ENCODE measurements at places on chromosomes 3 and 15. TPM values are rescaled to one million over a fixed set of nuclear protein-coding genes. Genes with fewer than 3 reads are reported as not detected.
A peak's percentile ranks its signal among the peaks of the same experiment; 100 is the strongest.

DNA sequence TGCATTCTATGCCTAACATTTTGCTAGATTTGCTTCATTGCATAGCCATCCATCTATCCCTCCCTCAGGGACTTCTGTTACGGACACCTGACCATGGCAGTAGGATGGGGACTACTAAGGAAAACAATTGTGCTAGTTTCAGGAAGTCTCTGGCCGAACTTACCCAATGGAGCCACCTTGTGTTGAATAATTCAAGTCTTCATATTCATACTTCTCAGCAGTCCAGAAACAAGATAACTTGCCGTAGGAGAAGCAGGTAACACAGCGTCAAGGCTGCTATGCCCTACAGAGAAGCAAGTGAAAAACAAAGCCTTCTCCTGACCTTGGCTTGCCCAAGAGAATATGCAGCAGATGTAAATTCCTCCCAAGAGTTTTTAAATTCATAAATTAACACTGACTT, 685.3 kb downstream of the GRM7 start:
- no peak for DNase-seq
- H3K27ac ChIP-seq = no peak overlapping the region
- no peaks in the 10 kb centered on the region for H3K4me1 ChIP-seq
- H3K4me3 ChIP-seq = no peak overlapping the region

- no peak overlapping the region for H3K27ac ChIP-seq
- H3K4me1 ChIP-seq = peaks cover 2% of the 10 kb centered on the region
- H3K36me3 ChIP-seq = no peaks in the 10 kb centered on the region
- H3K27me3 ChIP-seq = peaks cover 34% of the 10 kb centered on the region
- DNase-seq = peak; percentile 20
Measured at GRCh38 chr3:48215466-48215865, 7.8 kb upstream of the CAMP start.

GRCh38 chr15:89680282-89680873, 1.2 kb upstream of the PLIN1 start:
- H3K4me1 ChIP-seq = peaks cover 2% of the 10 kb centered on the region
- DNase-seq = peak; percentile 67
- peaks cover 2% of the 10 kb centered on the region for H3K36me3 ChIP-seq

DNA sequence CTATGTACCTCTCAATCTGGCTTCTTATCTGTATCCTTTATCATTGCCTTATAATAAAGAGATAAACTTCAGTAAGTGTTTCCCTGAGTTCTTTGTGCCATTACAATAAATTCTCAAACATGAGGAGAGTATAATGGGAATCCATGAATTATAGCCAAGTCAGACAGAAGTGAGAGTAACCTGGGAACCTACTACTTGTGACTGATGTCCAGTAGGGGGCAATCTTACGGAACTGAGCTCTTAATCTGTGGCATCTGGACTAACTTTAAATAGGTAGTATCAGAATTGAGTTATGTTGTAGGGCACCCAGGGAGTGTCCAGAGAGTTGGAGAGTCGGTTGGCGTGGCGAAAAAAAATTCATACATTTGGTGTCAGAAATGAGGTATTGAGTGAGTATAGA, 542.6 kb downstream of the ZBBX start:
- DNase-seq = no peak
- H3K36me3 ChIP-seq = no peaks in the 10 kb centered on the region
- no peaks in the 10 kb centered on the region for H3K27me3 ChIP-seq
- no peak overlapping the region for H3K4me3 ChIP-seq
- H3K4me1 ChIP-seq = no peaks in the 10 kb centered on the region

GRCh38 chr3:195914648-195915473, 6.5 kb upstream of the TNK2 start:
- peaks cover 4% of the 10 kb centered on the region for H3K4me1 ChIP-seq
- DNase-seq = peak; percentile 97
- peaks cover 10% of the 10 kb centered on the region for H3K27me3 ChIP-seq

GRCh38 chr15:74540161-74540760, 759 bp upstream of the ARID3B start:
- H3K4me1 ChIP-seq = peaks cover 6% of the 10 kb centered on the region
- peak overlapping the region; percentile 72 for H3K4me3 ChIP-seq
- peaks cover 2% of the 10 kb centered on the region for H3K36me3 ChIP-seq

LRRIQ4 gene
- total RNA-seq = not detected

- no peaks in the 10 kb centered on the region for H3K27me3 ChIP-seq
- no peak overlapping the region for H3K27ac ChIP-seq
- H3K4me1 ChIP-seq = peaks cover 5% of the 10 kb centered on the region
- DNase-seq = no peak
Measured at GRCh38 chr3:54916732-54917131, 11.1 kb downstream of the LRTM1 start.

KNG1 gene
- not detected for total RNA-seq

GRCh38 chr3:136819731-136820679, 1.1 kb downstream of the SLC35G2 start:
- peak overlapping the region; percentile 48 for H3K4me3 ChIP-seq
- H3K4me1 ChIP-seq = peaks cover 4% of the 10 kb centered on the region
- no peaks in the 10 kb centered on the region for H3K27me3 ChIP-seq
- peak overlapping the region; percentile 36 for H3K27ac ChIP-seq

- no peak overlapping the region for H3K4me3 ChIP-seq
- no peak for DNase-seq
- H3K27me3 ChIP-seq = no peaks in the 10 kb centered on the region
- peaks cover 4% of the 10 kb centered on the region for H3K36me3 ChIP-seq
- H3K4me1 ChIP-seq = peaks cover 11% of the 10 kb centered on the region
Measured at GRCh38 chr3:149593418-149594160, 64.2 kb downstream of the WWTR1 start.

CA12 gene
- total RNA-seq = 33.7 TPM

DNA sequence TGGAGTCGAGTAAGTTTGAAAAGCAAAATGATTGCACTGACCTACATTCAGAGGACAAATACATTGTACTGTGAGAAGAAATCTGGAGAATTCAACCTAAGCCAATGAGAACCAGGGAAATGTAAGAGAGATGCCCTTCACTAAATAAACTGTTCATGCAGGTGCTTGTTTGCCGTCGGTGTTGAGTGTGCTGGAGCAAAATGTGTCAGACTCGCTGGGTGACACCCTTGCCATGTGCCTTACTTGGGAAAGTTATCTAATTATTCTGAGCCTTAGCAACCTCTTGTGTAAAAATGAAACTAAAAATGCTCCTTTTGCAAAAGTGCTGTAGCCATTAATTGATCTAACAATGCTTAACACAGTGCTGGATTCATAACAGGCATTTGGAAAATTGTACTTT, 140.4 kb downstream of the GABRB3 start:
- H3K4me3 ChIP-seq = no peak overlapping the region
- no peak overlapping the region for H3K27ac ChIP-seq
- no peaks in the 10 kb centered on the region for H3K4me1 ChIP-seq

DNA sequence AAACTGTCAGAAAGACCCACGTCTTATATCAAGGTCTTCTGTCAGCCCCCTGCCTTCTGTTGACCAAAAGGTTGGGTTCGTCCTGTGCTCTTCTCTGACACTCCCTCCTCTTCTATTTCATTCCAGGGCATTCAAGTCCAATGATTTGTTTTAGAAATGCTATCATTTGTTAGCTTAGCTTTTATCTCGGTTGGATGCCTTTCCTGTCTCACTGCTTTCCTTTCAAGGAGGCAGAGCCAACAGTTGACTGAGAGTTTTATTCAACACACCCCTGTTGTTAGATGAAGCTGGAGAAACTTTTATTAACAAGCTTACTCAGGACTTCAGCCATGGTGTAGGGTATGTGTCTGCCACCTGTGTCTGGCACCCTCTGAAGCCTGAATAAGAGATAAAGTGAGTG, 112.0 kb upstream of the SLC7A14 start:
- DNase-seq = no peak
- H3K27ac ChIP-seq = no peak overlapping the region
- H3K36me3 ChIP-seq = no peaks in the 10 kb centered on the region
- H3K4me3 ChIP-seq = no peak overlapping the region

IL17RD gene
- 0.72 TPM for total RNA-seq

GRCh38 chr3:48405343-48405881, 24.5 kb downstream of the PLXNB1 start:
- no peak for DNase-seq
- H3K36me3 ChIP-seq = peaks cover 56% of the 10 kb centered on the region
- no peaks in the 10 kb centered on the region for H3K27me3 ChIP-seq
- no peak overlapping the region for H3K4me3 ChIP-seq
- no peak overlapping the region for H3K27ac ChIP-seq
- H3K4me1 ChIP-seq = peaks cover 7% of the 10 kb centered on the region

- peak; percentile 22 for DNase-seq
- peaks cover 2% of the 10 kb centered on the region for H3K4me1 ChIP-seq
Measured at GRCh38 chr3:175713268-175713667, 854.1 kb downstream of the NAALADL2 start.

All from IMR-90 (cell line).